ENCODE measurements at places on chromosomes 6 and 20. TPM values are rescaled to one million over a fixed set of nuclear protein-coding genes. Genes with fewer than 3 reads are reported as not detected.

MUC22 gene
- not detected for polyA plus RNA-seq

NR2E1 gene
- polyA plus RNA-seq = not detected

FBXO5 gene
- 34.7 TPM for polyA plus RNA-seq

PRSS35 gene
- 36.8 TPM for polyA plus RNA-seq

BPIFB2 gene
- not detected for polyA plus RNA-seq

RBM24 gene
- 1.9 TPM for polyA plus RNA-seq

GDAP1L1 gene
- 0.35 TPM for polyA plus RNA-seq

LIN28B gene
- 0.06 TPM for polyA plus RNA-seq

FLRT3 gene
- polyA plus RNA-seq = 111 TPM

ADNP gene
- 112 TPM for polyA plus RNA-seq

SNAP91 gene
- polyA plus RNA-seq = 0.73 TPM

ERVFRD-1 gene
- 0.32 TPM for polyA plus RNA-seq

C6orf118 gene
- 3.6 TPM for polyA plus RNA-seq

CTCFL gene
- 3.6 TPM for polyA plus RNA-seq

SYCP2 gene
- polyA plus RNA-seq = 11.3 TPM

GTSF1L gene
- polyA plus RNA-seq = not detected

GJA1 gene
- polyA plus RNA-seq = 57.3 TPM

EPPIN gene
- polyA plus RNA-seq = 0.65 TPM

DHX35 gene
- polyA plus RNA-seq = 17.7 TPM

KCNQ5 gene
- polyA plus RNA-seq = 0.14 TPM
